ENCODE measurements at places on chromosomes 12 and 14.

DNA sequence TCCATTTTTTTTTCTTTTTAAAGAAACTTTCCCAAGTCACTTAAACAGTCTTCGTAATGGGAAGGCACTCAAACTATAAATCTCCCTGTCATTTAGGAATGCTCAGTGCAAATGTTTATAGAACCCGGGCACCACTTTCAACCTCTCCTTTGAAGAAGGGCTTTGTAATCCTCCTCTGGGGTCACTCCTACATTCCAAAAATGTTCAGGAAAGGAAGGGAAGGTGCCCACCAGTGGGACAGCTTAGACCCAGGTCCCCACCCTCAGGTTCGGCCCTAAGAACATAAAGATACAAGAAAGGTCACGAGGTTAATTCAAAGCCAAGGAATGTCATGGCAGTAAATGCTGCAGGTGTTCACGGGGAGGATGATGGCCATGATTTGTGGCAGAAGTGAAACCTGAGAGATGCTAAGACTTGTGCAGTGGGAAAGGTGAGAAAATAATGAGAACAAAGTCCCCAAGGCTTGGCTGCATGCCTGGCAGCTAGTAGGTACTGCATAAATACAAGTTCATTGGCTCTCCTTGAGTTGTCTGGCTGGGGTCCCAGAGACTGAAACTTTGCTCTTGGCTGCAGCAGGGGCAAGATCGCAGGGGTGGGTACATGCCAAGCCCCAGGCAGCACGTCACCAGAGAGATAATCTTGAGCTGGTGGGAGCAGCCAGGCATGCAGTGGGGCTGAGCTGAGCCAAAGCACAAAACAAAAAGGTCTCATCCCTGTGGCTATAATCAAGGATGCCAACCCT, 21.1 kb downstream of the KRT18 start:
- no peak for DNase-seq

DNA sequence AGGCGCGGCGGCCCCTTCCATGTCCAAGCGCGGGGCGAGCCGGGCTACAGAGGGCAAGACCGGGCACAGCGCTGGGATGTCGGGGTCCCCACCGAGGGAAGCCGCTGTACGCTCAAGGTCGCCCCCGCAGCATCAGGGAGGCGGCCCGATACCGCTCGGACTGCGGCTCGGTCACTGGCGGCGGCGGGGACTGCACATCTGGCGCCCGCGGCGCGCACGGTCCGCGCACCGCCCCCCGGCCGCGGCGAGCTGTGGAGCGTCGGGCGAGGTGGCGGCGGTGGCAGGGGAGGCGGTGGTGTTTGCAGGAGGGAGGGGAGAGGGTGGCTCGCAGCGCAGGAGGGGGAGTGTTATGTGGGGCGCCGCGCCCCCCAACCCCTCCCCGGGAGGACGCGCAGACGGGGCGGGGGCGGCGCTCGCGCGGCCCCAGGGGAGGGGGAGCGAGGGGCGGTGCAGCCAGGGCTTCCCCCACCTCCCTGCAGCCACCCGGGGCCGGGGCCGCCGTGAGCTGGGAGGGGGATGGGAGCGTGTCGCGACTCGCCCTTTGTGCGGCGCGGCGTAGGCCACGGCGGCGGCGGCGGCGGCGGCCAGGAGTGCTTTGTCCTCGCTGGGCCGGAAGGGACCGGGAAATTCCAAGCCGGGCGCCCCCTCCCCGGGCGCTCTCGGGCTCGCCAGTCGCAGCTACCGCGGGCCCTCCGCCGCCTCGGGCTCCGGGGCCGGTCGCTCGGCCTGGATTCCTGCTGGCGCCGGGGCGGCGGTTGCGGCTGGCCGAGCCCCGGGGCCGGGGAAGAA, at the start of gene NUAK1:
Gene NUAK1, minus strand, starts transcription at position 322 of the 789 bp plus-strand sequence. Its CDS starts 301 bp downstream, at position 21.
- no peak for DNase-seq

- no peak for DNase-seq
Observed at GRCh38 chr12:21552635-21553328, 26.7 kb downstream of the SPX start.

GRCh38 chr12:89166525-89166934, 185.8 kb downstream of the DUSP6 start:
- no peak for DNase-seq
